ENCODE measurements at places on chromosomes 7 and 10.

GRCh38 chr7:158123214-158123613 lies 464.4 kb downstream of the PTPRN2 start:
- no peak for DNase-seq

- no peak for DNase-seq
Measured at GRCh38 chr10:70048030-70048723, 4.5 kb upstream of the MACROH2A2 start.

DNA sequence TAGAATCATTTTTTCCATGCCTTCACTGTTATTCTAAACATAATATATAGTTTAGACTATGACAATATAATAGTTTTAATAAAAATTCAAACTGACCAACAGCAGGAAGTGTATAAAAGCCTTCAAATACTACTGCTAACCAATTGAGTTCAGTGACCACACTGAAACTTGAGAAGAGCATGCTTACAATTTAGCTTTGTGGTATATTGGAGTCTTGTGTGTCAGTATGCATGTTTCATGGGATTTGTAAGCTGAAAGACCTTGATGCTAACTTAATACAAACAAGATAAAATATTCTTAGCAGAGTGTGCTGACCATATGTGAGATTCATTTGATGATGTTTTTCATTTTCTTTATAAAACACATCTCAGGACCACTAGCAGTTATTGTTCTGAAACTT lies 395.5 kb downstream of the SUGCT start:
- no peak for DNase-seq

DNA sequence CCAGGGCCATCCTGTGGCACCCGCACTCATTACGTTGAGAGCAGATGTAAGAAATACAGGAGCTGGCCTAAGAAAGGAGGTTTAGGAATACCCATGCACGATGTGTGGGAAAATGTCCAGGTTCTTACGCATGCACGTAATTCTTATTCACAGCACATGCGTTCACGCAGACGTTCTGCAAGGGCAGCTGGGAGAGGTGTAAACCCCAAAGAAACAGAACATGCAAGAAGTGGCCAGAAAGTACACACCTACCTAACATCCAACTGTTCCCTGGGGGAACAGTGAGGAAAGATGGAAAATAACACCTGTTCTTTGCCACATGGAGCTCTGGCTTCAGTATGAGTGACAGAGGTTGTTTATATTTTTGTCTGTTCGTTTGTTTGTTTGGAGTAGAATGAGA lies 285.6 kb downstream of the PRPF18 start:
- DNase-seq, result no peak

DNA sequence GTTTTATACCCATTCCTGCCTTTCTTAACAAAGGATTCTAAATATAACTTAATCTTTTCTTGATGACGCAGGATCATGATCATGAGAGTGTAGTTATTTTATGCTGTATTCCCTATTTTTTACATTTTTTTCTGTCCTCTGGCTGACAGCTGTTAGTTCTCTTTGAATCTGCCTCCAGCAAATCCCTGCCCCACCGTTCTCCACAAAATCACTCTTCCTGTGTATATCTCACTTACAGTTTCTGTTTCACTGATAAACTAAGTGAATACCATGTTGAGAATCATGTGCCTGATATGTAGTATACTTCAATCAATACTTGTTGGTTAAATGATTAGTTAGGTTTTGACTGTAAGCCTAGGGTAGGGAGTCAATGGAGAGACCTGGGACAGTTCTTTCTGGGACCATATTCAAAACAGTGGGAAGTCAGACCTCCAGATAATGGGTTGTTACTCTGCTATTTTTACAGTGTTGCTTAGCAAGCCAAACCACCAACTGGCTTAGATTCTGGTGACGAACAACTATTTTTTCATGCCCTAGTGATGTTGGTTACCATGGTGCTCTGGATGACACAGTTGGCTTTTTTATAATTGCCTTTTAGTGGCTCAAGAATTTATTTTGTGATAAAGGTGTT lies 12.8 kb downstream of the CNNM1 start:
- DNase-seq, result peak; percentile 52

DNA sequence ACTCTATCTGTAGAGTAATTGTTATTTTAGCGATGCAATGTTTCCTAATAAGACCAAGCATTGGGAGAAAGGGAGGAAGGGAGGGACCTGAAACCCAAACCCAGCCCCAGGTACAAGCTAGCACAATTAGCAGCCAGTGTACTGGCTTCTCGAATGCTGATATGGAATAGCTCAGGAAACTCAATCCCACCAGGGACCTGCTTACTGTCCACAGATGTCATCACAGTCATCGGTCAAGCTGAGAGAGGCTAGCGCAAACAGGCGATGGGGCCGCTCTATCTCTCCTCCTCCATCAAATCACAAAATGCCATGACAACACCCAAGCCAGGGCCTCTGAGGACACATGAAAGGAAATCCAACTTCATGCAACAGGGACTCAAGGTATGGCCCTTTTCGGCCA lies 192.1 kb downstream of the KCNMA1 start:
- no peak for DNase-seq

GRCh38 chr7:81810476-81811155 lies 40.8 kb upstream of the HGF start:
- no peak for DNase-seq

- DNase-seq, result no peak
Measured at GRCh38 chr10:127571386-127571785, 22.3 kb downstream of the NPS start.

DNA sequence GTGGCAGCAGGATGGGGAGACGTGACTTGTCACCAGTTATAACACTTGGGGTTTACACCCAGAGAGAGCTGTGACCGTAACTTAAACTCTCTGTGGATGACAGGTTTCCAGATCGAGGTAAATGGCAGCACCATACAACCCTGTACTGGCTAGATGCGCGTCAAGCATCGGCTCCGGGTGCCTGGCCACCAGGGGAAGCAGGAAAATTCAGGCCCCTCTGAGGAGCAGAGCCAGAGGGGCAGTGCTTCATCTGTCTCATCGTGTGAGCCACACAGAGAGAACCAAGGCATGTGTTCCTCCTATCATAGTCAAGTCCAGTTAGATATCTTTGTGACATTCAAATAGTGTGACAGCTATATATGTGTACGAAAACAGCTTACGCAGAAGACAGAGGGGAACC lies 652.2 kb upstream of the FOXK1 start:
- no peak for DNase-seq

DNA sequence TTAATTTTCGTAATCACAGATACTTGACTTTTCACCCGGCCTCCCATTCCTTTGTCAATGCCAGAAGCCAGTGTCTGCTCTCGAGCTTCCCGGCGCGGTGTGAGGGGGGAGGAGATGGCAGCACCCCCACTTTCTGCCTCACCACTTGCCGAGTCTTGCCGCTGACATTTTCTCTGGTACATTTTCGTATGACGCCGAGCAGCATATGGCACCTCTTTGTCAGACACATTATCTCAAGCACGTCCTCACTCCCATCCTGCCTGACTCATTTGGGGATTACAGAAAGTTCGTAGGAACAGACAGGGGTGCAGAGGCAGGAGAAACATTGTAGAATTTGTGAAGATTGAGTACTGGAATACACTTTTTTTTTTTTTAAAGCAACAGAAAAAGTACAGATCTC lies 60.8 kb upstream of the SORCS3 start:
- DNase-seq, result no peak

GRCh38 chr7:123126171-123126570 lies 73.6 kb downstream of the SLC13A1 start:
- no peak for DNase-seq

DNA sequence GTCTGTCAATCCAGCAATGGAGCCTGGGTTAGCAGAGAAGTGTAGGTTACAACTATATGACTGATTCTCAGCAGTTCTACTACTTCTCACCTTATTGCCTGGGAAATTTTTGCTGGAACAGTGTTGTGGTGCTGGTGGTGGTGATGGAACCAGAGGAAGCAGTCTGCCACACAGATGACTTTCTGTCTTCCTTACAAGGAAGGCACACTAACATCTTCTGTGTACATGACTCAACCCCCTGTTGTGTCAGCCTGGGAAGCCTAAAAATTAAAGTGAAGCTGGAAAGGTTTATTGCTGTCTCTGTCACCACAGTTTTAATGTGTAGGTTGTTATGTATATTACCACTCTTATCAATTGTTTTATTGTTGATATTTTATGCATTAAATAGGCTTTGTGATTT lies 40.3 kb downstream of the ANKRD7 start:
- no peak for DNase-seq

- no peak for DNase-seq
Measured at GRCh38 chr7:19091550-19092200, 25.8 kb downstream of the TWIST1 start.

- no peak for DNase-seq
Measured at GRCh38 chr7:107506674-107507339, 37.0 kb downstream of the GPR22 start.

DNA sequence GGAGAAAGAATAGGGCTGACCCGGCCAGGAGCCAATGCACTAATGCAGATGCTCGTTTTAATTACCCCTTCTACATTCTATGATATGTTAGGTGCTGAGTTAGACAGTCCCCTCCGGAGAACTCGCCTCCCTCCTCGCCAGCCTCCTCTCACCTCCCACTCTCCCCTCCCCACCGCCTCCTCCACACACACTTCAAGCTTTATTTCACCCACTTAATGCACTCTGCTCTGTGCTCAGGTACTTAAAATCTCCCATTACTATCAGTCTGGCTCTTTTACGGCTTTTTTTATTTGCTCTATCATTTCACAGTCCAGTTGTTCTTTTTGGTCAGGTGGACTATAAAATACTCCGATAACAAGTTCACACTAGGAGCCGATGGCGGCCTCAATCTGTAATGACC lies 231.6 kb downstream of the TEX36 start:
- no peak for DNase-seq

- DNase-seq, result no peak
Measured at GRCh38 chr7:27148031-27148755, 619 bp upstream of the HOXA6 start.

DNA sequence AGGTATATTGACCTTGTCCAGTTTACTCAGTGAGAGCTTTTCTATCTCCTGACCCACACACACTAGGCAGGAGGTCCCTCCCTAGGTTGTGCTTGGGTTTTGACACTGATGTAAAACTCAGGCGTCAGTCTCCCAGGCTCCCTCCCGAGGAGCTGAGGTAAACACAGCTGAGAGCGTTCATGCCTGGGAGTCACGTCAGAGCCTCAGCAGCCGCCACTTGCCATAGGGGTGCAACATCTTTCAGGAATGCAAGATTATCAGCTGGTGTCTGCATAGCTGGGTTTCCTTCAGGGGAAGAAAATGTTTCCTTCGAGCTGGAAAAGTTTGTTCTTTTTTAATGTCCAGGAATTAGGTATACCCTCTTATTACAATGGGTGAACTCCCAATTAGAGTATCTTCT lies 70.6 kb downstream of the FGFR2 start:
- no peak for DNase-seq

- no peak for DNase-seq
Measured at GRCh38 chr7:105098863-105099515, 85.0 kb downstream of the KMT2E start.

- DNase-seq, result no peak
Measured at GRCh38 chr10:45403151-45403550, 29.1 kb downstream of the ALOX5 start.

DNA sequence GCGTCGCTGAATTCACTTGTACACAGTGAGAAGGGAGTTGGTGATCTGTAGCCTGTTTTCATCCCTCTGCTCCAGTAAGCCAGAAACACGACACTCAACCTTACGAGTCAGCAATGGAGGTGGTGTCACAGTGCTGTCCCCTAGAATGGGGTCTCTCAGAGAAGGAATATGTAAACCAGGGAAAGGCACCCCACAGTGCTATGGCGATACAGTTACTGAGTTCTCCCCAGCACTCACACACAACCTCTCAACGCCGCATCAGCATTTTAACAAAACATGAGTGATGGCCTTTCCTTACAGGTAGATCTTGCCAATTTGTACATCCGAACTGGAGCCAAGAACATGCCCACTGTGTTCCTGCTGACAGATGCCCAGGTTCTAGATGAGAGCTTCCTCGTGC lies 196.3 kb downstream of the CDCA7L start:
- DNase-seq, result no peak

- DNase-seq, result peak; percentile 94
Measured at GRCh38 chr7:159197066-159197975, 52.7 kb upstream of the VIPR2 start.
